Neural progenitor cell (in vitro differentiated cells): ENCODE measurements at places on chromosomes 2 and 18.
A peak's percentile ranks its signal among the peaks of the same experiment; 100 is the strongest.

DNA sequence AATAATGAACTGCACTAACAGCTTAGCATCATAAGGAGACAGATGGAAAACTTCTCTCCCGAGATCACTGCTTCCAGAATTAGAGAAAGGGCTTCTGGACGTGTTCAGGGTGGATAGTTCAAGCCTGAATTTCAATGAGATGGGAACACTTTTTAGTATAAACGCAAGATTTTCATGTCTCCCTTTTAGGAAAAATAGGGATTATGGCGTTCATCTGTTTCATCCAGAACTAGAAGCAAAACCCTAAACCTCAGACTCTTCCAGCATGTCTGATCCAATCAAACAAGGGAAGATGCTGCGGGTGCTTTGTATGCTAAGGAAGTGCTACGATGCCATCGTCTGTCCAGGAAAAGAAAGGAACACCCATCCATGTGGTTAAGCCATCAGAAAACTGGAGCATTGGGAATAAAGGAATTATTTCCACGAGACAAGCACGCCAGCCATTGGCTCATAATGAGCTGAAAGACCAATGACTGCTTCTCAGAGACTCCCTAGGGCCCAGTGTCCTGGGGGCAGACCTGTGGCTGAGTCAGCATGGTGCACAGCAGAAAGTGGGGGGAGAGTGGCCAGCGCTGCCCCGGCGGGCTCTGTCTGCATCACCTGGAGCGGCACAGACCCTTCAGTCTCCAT is 65.9 kb upstream of the AFF3 start:
- no peak for DNase-seq

DNA sequence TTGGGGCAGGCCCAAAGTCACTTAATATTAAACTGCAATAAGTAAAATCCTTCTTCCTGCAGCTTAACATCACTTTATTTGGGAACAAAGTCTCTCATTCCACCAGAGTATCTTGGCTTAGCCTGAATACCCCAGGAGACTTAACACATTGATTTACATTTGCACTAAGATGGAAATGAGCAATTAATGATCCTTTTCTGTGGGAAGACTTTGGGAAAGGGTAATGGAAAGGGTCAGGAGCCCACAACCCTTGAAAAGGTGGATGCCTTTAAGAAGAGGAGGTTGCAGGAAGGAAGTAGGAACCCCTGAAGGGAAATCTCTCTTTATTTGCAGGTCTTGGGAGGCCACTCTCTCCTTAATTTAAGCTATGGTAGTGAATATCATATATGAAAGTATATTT is 28.0 kb upstream of the BARD1 start:
- no peak for DNase-seq

DNA sequence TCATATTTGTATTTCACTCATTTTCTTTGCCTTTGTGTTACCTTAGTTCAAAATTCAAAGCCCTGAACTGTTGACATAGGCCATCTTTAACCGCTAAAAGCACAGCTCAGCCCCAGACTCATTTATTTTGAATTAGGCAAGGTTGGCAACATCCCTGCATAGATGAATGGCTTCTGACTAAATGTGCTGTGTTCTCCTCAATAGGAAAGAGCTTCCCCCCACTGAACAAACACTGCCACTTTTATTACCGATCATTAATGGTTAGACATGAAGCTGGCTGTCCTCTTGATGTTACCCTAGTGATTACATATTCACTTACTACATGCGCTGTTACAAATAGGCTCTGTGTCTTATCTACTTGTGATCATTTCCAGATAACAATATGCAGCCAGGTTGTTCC is 170.7 kb downstream of the ADCYAP1 start:
- no peak for DNase-seq

DNA sequence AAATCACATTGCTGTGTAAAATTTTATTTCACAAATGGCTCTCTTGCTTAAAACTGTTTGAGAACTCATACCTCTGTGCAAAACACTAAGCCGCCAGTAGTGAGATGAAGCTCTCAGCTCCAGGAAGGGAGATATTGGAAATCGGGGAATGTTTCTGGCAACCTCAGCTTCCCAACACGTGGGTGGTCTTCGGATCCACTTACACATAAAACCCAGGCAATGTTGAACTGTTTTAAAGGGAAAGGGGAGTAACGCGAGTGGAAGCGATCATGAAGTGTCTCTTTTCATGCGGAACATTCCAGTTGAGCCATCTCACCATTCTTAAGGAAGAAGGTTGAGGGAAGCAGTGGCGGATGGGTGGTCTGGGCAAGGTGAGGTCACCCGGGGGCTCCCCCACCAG is 136.8 kb downstream of the ASB1 start:
- DNase-seq, result no peak

DNA sequence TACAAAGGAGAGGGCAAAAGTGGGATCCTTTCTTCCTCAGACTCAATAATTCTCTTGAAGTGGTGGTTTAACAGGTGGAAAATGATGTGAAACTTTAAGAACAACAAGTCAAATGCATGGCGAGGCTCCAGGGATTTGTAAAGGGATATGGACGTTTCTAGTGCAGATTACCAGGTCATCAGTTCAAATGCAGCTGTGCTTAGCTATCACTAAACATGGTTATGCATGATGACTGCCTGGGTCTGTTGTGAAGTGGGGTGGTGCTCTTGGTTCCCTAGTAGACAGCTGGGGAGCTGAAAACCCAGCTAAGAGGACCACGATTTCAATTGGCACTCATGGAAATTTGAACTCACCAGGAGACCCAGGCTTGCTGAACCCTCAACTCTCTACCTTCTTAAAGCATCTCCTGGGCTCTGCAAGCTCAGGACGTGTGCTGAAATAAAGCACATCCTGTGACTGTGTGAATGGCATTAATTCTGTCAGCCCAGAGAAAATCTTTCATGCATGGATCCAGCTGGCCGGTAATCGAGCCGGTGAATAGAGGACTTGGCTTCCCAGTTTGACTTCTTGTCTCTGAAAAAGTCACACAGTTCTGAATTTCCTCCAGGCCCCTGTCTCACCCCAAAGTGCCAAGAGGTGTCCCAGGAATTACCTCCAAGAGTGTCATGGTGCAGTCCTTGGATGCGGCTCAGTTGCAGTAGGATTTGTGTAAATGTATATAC is 146.1 kb downstream of the MTX2 start:
- peak; percentile 8 for DNase-seq

DNA sequence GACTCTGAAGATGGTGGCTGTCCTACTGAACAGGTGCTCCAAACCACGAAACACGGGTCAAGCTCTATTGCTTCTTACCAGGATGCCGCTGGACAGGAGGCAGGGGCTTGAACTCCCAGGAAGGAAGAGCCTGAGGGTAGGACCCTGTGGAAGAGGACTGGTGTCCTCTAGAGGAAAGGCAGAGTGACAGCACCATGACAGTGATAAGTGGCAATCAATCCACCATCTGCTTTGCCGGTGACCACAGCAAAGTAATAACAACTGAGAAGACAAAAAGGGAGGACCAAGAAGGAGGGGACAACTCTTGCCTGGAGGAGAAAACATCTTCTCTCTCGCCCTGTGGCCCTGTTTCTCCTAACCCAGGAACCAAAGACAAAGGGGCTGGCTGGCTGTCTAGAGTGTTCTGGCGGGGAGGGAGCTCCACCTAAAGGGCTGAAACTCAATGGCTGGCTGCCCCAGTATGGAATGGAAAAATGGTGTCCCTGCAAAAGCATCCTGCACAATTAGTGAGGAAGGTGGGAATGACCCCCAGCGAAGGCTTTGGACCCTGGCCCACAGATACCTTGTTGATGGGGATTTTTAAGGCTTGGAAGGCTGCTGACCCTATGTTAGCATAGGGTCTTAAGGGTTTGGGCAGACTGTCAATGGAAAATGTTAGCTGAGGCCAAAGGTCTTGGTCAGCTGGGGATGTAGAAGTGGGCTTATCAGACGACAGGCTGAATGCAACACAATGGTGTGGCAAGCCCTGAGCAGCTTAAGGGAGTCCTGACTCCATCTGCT is 35.4 kb downstream of the PROC start:
- DNase-seq, result peak; percentile 47

GRCh38 chr2:23519334-23519651 is 134.3 kb downstream of the KLHL29 start:
- no peak for DNase-seq

GRCh38 chr2:46569766-46570165 is 90.4 kb downstream of the TMEM247 start:
- DNase-seq, result no peak

- no peak for DNase-seq
These were observed 134.4 kb upstream of the SEC11C start for GRCh38 chr18:59005262-59005661.

- peak; percentile 34 for DNase-seq
These were observed 472 bp downstream of the SLC20A1 start for GRCh38 chr2:112646102-112646719.

DNA sequence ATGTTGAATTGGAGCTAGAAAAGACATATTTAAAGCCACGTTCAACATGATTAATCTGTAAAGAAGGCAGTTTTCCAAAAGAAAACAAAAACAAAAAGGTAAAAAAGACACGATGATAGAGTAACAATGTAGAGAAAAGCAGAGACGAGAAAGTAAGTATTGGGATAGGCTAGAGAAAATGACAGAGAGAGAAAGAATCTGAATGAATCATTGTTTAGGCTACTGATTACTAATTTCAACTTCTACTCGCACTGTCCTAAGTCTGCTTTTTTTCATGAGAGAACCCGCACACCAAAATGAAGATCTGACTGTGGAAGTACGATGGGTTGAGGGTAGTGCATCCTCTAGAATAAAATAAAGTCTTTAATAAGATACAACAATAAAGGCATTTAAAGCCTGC is 1599.2 kb upstream of the TMEFF2 start:
- DNase-seq, result no peak

DNA sequence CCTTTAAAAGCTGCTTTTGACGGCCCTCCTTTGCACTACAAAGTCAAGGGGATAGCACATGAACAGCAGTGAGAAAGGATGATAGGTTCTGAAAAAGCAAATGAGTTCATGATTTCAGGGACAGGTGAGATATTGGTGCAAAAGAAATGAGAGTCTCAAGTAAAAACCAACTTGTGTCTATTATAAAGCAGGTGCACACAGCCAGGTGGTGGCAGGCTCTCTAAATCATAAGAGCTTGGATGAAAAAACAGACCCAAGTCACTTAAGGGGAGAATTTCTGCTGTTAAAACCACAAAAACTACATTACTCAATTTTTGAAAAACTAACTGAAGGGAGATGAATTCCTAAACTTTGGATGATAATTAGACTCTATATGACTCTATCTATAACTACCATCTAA is 201.5 kb downstream of the SP3 start:
- DNase-seq, result no peak
